ENCODE measurements at places on chromosomes 4 and X.

DNA sequence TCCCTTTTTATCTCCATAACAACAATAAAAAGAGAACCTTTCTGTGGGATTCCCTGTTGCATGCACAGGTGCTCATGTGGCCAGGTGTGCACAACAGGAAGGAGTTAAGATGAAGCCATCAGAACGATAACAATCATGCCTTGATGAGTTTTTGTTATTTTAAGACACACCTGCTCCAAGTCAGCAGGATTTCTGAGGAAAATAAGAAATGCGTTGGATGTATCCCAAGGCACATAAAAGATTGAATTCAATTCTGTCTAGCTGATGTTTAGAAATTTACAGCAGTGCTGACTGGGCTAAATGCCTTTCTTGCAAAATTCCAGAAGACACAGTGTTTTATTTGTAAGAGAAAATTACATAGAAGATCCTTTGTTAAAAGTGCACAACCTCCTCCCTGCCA lies 1678.2 kb downstream of the ARAP2 start:
- DNase-seq, result no peak
- H3K27me3 ChIP-seq, result no peaks in the 10 kb centered on the region
- no peak overlapping the region for H3K27ac ChIP-seq
- H3K4me1 ChIP-seq, result no peaks in the 10 kb centered on the region

- no peaks in the 10 kb centered on the region for H3K27me3 ChIP-seq
- H3K27ac ChIP-seq, result no peak overlapping the region
- no peak for DNase-seq
- no peaks in the 10 kb centered on the region for H3K4me1 ChIP-seq
- no peaks in the 10 kb centered on the region for H3K36me3 ChIP-seq
Measured at GRCh38 chrX:123121241-123121640, 62.8 kb upstream of the GRIA3 start.

GRCh38 chrX:27987862-27988646 lies 6.8 kb upstream of the DCAF8L1 start:
- no peaks in the 10 kb centered on the region for H3K27me3 ChIP-seq
- H3K36me3 ChIP-seq, result no peaks in the 10 kb centered on the region
- no peak overlapping the region for H3K4me3 ChIP-seq
- H3K27ac ChIP-seq, result no peak overlapping the region
- no peaks in the 10 kb centered on the region for H3K4me1 ChIP-seq
- no peak for DNase-seq

DNA sequence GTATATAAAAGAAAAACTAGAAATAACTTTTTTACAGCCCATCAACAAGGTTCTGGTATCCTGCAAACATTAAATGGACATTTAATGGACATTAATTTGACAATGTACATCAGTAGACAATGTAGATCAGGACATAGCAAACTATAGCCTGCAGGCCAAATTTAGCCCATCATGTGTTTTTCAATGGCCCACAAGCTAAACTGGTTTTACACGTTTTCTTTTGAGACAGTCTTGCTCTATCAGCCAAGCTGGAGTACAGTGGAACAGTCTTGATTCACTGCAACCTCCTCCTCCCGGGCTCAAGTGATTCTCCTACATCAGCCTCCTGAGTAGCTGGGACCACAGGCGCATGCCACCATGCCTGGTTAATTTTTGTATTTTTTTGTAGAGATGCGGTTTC lies 7.2 kb downstream of the ZNF630 start:
- DNase-seq, result no peak
- peaks cover 33% of the 10 kb centered on the region for H3K36me3 ChIP-seq
- peaks cover 5% of the 10 kb centered on the region for H3K27me3 ChIP-seq
- H3K27ac ChIP-seq, result no peak overlapping the region
- no peaks in the 10 kb centered on the region for H3K4me1 ChIP-seq
